ENCODE measurements at places on chromosomes 1 and 21.

DNA sequence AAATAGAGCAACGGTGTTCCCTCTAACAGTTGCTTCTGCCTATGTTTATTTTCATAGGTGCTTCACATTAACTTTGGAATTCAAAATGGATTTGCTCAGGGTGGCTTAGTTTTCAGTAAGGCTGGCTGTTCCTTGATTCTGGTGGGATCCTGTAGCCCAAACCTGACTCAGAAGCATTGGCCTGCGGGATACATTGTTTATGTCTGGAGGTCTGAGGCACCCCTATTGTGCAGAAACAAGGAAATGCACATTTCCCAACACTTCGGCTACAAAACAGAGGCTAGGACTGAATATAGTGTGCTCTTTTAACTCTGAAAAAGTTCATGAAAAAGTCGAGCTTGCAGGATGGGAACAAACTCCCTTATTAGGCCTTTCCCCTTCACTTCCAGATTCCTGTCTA is 133.8 kb upstream of the F3 start:
- DNase-seq = no peak

DNA sequence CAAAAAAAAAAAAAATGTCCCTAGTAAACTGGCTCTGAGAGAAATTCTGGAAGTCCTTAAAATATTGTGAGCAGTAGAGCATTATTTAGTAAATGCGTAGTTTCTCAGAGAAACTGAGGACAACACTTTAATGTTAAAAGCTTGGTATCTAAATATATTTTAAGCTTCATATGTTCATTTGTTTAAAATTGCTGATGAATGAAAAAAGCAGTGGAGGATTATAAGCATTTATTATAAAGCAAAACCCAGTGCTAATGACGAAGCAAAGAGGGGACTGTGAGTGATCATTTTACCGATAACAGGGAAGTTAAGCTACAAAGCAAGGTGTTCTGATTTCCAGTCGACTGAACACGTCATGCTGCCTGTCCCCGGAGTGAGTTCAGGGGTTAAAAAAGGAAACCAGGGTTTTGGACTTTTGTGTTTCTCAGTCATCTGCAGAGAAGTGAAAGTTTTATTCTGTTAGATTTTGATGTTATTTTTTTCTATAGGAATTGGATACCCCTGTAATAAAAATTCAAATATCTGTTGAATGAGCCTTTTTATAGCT is 64.5 kb upstream of the SCCPDH start:
- DNase-seq = no peak

- DNase-seq = no peak
Measured at GRCh38 chr1:33973799-33974545, 110.1 kb downstream of the HMGB4 start.

DNA sequence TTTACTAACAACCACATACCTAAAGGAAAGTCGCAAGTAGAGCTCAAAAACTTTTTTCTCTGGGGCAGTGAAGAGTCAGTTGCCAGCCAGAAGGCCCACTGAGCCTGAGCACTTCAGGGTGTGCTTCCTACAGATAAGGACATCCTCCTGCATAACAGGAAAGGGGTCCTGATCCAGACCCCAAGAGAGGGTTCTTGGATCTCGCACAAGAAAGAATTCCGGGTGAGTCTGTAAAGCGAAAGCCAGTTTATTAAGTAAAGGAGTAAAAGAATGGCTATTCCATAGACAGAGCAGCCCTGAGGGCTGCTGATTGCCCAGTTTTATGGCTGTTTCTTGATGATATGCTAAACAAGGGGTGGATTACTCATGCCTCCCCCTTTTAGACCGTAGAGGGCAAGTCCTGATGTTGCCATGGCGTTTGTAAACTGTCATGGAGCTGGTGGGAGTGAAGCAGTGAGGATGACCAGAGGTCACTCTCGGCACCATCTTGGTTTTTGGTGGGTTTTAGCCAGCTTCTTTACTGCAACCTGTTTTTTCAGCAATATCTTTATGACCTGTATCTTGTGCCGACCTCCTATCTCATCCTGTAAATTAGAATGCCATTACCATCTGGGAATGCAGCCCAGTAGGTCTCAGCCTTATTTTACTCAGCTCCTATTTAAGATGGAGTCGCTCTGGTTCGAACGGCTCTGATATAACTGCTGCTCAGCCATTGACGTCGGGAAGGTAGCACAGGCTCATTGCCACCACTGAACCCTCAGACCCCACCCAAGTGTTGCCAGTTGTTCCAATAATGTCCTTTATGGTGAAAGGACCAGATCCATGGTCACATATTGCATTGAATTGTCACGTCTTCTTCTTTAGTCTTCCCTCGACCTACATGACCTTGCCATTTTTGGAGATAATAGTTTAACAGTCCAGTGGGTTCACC is 96.6 kb upstream of the ERRFI1 start:
- DNase-seq = no peak

GRCh38 chr1:100613817-100614559 is 76.0 kb downstream of the GPR88 start:
- no peak for DNase-seq

DNA sequence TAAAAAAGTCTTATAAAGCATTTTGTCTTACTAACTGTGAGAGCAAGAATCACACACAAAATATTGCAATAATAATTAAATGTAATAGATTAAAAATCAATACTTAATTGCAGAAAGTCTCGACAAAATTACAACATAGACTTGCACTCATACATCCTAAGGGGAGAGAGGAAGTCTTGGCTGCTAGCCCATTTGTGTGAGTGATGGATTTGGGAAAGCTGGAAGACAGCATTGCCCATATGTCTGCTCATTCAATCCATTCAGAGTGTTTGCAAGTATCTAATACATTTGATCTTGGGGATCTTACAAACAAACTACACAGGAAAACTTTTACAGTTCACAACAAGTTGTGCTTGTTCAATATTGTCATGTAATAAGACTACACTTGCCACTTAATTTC is 140.5 kb downstream of the COL11A1 start:
- DNase-seq = no peak

- DNase-seq = no peak
Measured at GRCh38 chr1:100456880-100457279, 81.1 kb upstream of the GPR88 start.

GRCh38 chr1:33366762-33367484 is 46.0 kb upstream of the A3GALT2 start:
- DNase-seq = no peak

GRCh38 chr1:233355841-233356704 is 28.5 kb downstream of the MAP3K21 start:
- DNase-seq = no peak

DNA sequence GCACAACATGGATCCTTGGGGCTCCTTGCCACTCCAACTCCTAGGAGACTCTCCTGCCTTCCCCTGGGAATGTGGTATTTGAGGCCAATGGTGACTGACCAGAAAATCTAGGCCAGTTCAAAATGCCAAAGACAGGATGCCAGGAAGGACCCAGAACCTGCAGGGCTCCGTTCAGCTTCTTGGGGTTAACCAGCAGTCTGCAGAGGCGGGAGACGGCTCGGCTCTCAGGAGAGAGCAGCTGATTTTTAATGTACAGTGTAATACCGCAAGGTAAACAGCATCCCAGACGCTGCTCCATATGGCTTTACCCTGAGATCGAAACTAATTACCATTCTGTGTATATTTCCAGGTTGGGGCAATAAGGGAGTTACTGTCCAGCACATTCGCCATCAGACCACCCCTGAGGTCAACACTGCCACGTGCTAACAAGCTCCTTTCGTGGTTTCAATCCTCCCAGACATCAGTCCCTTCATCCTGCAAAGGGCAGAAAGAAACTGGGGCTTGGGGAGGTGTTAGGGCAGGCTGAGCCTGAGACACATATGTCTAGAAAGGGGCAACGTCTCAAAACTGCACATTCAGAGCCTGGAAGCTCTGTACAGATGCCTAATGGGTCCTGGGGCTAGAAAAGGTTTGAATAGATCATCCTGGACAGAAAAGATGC is 16.7 kb downstream of the ITPKB start:
- no peak for DNase-seq

DNA sequence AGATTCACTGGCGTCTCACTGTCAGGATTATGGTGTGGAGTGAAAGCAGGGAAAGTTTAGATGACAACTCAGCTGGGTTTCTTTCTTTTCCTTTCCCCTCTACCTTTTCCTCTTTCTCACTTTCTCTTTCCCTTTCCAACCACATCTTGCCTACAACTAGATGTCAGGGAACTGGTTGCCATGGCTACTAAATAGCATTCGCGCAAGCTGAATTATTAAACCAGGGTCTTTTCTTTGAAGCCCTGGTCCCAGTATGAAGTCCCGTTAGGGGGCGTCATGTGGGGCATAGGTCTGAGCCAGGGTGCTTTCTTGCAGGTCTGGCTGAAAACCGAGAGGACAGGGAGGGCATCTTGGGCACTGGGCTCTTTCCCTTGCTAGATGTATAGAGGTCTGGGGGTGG is 168.4 kb upstream of the CACNA1E start:
- DNase-seq = no peak

DNA sequence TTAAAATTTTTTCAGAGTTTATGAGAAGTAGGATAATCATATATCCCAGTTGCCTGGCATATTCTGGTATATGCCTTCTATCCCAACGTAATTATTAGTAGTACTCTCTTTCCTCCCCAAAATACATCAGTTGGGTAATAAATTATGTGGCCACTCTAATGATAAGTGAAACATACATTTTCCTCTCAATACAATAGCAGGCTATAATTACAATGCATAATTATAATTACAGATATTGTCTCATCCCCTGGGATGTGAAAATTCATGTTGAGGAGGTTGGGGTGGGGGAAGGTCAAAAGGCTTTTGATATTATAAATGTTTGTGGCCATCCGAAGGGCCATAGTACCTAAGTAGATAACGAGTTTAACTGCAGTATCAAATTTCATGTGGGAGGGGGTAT is 277.1 kb downstream of the ST6GALNAC3 start:
- DNase-seq = no peak

DNA sequence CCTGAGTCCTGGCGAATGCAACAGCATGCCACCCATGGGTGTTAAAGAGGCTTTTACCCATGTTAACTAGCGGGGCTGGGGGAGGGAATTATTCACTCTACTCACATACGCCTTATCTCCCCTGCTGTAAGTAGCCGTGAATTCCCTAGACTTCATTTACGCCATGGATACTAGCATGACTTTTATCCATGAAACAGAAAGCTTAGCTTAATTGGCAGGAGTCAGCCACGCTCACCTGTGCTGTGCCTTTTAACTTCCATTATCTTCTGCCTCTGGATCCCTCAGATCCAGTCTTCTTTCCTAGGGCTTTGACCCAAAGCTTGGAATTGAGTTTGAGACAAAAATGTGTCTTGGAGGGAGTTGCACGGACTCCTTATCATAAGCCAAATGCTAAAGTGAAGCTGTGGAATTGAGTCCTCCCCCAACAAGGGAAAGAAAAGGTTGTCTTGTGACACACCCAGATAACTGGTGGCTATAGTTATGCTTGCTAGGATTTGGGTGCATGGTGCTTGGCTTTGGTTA is 9.7 kb upstream of the NASP start:
- DNase-seq = no peak

DNA sequence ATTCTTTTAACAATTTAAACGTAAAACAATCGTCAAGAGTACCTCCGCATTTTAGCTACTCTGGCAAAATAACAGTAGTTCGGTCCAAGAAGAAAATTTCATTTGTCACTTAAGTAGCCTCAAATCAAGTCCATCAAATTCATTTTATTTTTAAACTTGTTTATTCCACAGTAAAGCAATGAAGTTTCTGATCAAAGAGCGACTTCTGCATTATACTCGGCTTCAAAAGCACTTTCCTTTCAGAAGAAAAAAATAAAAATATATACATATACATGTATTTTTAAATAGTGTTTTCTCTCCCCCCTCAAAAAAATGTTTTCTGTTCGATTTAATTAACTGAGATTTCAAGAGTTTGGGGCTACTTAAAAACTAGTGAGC is 115.0 kb downstream of the RERE start:
- no peak for DNase-seq

DNA sequence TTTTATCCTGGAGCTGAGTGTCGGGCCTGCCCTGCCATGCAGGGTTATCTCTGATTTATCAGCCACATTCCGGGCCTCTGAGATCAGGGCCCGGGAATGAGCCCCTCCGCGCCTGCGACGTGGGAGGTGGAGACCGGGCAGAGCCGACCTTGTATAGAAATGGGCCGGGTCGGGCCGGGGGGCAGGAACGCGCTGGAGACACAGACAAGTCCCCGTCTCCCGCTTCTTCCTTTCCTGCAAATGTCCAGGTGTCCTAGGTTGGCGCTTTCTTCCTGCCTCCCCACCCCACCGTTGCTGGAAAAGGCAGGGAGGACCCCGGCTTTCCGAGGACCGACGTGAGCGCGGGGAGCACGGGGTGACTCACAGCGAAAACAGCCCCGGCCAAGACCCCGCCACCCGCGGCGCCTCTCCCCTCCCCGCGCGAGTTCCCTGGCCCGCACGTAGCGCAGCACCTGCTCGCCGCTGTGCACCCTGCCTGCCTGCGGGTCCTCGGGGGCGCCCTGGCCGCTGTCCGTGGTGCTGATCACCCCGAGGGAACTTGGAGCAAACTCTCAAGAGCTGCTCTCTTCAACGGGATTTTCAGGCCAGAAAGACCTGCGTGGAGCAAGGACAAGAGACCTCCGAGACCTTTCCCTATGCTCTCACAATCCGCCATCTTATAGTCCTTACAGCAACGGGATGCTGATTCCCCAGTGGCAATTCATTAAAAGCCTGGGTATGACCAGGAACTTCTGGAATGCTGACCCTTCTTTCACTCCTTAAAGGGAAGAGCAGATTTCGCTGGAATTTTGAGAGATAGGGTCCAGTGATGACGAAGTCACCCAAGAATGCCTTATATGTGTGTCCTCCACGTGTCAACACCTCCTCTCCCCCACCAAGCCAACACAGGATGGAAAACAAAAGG is 475 bp upstream of the NPPB start:
- peak; percentile 67 for DNase-seq

DNA sequence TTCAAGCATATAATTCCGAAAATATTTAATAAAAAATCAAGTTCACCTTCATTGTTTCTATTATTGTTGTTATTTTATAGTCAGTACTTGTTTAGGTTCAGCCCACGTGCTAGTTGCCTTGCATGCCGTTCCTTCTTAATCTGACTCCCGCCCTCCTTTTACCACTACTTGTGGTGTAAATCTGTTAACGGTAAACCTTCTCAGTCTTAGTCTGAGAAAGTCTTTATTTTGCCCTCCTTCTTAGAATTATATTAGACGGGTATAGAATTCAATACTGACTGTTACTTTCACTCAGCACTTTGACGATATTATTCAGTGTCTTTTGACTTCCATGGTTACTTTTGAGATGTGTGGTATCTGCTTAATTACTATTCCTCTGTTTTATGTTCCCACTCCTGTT is 104.8 kb downstream of the RGL1 start:
- no peak for DNase-seq

GRCh38 chr1:245538671-245539070 is 383.9 kb downstream of the KIF26B start:
- no peak for DNase-seq

Data from stimulated activated CD4-positive, alpha-beta T cell treated with anti-CD3 and anti-CD28 coated beads, Interleukin-1b, Interleukin-23, amount 100 ng/mL, for 48 hours (primary cell).